NCI-H748 treated with DMSO at 0.1 percent for 48 hours (cell line): ENCODE measurements at places on chromosomes 3 and 15.
A peak's percentile ranks its signal among the peaks of the same experiment; 100 is the strongest.

- DNase-seq: no peak
Observed at GRCh38 chr3:57157545-57157944, 7.6 kb downstream of the IL17RD start.

GRCh38 chr3:72489901-72490300 lies 358.3 kb downstream of the SHQ1 start:
- no peak for DNase-seq

DNA sequence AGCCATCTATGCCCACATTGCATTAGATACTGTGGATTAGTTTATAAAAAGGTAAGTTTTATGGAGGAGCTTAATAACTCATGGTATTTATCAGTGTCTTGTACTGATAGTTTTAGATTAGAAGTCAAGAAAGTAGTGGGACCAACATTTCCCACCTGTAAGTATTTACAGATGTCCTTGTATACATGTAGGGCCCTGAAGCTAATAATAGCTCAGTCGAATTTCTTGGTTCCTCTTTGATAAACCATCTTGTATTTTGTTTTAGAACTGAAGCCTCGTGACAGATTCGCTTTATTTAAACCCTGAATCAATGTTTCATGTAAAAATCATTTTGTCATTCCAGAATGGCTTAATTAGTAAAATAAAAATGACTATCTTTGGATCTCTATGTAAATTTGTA lies 73.4 kb downstream of the CRYBG3 start:
- DNase-seq: no peak

- no peak for DNase-seq
Observed at GRCh38 chr15:75811626-75812025, 31.6 kb upstream of the UBE2Q2 start.

GRCh38 chr3:33237439-33237838 lies 18.8 kb upstream of the SUSD5 start:
- no peak for DNase-seq

DNA sequence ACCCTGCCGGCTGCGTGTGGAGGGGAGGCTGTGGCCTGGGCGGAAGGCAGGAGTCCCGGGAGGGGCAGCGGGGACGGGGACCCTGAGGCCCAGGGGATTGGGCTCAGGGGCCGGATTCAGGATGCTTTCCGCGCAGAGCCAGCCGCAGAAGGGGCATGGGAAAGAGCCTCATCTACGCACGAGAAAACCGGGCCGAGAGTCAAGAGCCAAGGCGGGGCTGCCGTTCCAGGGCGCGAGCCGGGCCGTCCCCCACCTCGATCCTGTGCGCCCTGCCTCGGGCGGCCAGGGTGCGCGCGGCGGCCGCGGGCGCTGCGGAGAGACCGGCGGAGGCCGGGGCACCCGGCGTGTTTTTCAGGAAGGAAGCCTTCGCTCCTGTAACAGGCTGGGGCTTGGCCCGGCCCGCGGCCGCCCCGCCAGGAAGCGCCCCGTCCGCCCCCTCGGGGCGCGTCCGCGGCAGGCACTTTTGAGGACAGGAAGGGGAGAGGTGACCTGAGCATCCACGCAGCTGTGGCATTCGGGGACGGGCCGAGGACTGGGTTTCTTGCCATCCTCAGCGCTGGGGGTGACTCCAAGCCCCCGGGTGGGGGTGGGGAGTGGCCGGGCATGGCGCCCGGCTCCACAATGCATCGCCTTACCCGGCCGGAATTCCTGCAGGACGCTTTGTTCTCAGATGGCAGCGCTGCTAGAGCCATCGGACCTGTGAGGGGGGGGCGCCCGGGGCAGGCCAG lies 62.3 kb upstream of the GATA2 start:
- DNase-seq: no peak

- no peak for DNase-seq
Observed at GRCh38 chr3:191005790-191006189, 143.3 kb upstream of the GMNC start.

DNA sequence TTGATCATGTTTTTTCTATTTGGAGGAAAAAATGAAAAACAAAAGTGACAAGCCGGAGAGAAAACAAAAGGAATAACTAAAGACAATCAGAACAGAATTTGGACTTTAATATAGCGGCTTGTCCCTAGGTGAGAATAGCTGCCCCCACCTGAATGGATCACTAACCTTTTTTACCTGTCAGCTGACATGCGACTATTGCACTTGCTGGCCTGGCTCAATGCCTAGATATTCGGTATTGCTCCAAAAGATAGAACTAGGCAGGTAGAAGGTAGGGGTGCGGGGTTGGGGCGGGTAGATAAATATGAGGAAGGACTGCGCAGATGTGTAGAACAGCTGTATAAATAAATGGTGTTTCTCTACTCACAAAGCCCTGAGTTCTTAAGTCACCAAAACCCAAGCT lies 650 bp upstream of the MORC1 start:
- no peak for DNase-seq

GRCh38 chr3:177905173-177906125 lies 630.8 kb upstream of the KCNMB2 start:
- no peak for DNase-seq

- no peak for DNase-seq
Observed at GRCh38 chr15:90211009-90211408, 9.9 kb downstream of the SEMA4B start.

DNA sequence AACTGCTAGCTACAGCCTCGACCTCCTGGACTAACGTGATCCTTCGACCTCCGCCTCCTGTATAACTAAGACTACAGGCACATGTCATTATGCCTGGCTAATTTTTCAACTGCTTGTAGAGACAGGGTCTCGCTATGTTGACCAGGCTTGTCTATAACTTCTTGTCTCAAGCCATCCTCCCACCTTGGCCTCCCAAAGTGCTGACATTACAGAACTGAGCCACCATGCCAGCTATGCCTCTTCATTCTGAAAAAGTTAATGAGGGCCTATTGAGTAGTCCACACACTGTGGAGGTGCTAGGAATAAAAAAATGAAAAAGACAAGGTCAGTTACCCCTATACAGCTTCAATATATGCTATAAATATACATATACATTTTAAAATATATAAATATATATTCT lies 18.3 kb upstream of the EPHA6 start:
- DNase-seq: no peak

- DNase-seq: no peak
Observed at GRCh38 chr15:89021224-89021623, 67.0 kb upstream of the ABHD2 start.

- no peak for DNase-seq
Observed at GRCh38 chr3:63004448-63004847, 129.2 kb upstream of the CADPS start.

GRCh38 chr3:9787714-9788113 lies 4.6 kb downstream of the TADA3 start:
- DNase-seq: no peak

GRCh38 chr3:73933585-73933984 lies 308.8 kb upstream of the PDZRN3 start:
- no peak for DNase-seq

GRCh38 chr3:7205962-7206361 lies 345.0 kb downstream of the GRM7 start:
- no peak for DNase-seq

DNA sequence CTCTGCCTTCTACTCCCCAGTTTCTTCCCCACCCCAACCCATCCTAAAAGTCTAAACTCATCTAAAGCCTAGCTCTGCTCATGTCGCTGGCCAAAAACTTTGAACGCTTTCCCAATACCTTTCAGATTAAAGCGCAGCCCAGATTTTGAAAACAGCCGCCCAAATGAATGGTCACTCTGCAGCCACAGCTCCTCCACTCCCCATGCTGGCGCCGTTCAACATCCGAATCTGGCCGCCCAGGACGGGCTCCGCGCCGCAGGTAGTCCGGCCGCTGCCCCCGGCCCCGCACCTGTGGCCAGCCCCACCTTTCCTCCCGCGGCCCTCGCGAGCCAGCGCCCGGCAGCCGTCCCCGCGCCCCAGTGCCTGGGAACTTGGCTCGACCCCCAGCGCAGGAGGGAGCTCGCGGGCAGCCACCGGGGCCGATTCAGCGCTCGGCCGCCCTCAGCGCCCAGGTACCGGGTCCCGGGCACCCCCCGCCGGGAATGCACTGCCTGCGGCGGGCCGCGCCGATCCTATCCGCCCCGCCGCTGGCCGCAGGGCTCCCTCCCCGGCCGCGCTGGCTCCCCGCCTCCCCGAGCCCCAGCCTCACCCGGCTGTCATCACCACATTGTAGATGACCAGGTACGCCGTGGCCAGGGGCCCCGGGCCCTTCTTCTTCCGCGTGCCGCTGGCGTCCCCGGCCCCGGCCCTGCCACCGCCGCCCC lies 417 bp downstream of the HACD2 start:
- no peak for DNase-seq

DNA sequence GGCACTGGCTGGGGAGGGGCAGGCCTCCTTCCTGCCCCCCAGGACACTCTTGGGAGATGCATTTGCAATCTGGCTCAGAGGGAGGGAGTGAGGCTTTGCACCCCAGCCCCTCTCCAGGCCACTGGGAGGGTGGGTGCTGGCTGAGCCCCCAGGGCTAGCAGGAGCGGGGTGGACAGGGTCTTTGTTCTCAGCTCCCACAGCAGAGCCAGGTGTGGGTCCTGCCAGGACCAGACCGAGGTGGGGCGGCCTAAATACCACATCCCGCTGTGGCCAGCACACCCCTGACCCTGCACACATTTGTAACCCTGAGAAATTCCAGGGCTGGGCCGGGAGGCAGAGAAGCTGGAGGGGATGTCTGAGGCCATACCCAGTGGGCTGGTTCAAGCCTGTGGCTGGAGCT lies 41.0 kb downstream of the STARD5 start:
- no peak for DNase-seq

GRCh38 chr15:41919954-41920538 lies 26.2 kb upstream of the SPTBN5 start:
- DNase-seq: peak; percentile 1

- DNase-seq: no peak
Observed at GRCh38 chr3:142273501-142273900, 48.1 kb upstream of the GK5 start.

DNA sequence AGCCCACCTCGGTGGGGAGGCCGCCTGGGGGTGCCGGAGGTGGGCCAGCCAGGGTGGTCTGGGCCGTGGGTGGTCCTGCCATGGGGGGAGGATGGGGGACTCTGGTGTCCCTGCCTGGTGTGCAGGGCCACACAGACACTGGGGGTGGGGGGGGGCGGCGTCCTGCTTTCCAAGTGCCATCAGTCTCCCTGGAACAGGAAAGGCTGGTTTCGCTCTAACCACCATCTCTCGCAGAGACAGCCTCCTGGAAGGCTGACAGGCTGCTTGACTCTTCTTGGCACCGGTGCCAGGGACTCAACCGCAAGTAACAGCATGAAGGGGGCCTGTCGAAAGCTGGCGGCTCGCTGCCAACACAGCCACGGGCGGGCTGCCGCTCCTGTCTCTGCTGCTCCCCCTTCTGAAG lies 40.3 kb downstream of the RGMA start:
- DNase-seq: no peak

DNA sequence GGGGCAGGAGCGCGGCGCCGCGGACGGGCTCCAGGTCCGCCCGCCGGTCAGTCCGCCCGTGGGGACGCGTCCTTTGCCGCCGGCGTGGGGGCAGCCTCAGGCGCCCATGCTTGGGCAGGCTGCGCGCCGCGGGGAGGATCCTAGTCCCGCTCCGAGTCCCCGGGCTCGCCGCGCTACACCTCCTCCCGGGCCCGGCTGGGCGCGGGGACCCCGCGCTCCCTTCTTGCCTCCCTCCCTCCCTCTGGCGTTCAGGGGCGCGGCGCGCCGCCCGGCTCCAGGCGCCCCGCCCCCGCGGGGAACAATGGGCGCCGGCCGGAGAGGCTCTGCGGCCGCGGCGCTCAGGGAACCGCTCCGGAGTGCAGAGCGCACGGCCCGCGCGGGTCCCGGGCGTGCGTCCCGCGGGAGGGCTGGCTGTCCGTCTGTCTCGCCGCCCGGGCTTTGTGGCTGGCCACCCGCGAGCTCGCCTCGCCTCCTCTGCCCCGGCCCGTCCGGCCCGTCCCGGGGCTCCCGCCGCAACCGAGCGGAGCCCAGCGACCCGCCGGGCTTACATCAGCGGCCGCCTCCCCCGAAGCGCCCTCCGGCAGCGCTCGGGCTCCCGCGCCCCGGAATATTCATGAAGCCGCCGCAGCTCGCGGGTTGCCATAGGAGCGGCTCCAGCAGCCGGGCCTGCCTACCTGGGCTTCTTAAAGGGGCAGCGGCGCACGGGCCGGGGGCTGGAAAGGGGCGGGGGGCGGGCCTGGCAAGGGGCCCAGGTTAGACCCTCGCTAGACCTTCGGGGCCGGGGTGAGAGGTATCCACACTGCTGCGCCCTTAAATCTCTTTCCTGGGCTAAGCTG lies at the start of gene HCN4:
Gene HCN4, minus strand, starts transcription at position 658 of the 836 bp plus-strand sequence. CDS start 688 bp downstream, outside the sequence.
- peak; percentile 7 for DNase-seq

DNA sequence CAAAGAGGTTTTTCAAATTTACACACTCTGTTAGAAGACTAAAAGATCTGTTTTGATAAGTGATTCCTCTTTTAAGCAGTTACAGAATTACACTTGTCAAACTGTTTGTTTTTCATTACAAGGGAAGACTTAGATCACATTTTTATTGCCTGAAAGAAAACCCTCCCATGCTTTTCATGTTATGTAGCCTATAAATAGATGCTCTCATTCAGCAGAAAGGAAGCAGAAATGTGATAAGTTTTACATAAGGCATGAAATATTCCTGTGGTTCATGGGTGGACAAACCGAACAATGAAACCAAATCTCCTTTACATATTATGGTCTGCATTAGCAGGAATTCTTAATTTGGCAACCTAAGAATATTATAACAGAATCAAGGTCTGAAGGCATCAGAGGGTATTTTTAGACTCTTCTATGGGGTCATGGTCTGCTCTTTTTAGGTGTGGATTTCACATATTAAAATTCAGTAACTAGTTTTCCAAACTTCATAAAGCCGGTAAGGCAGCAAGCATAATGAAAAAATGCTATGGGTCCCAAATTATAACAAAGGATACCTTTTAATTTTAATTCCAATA lies 37.3 kb upstream of the FXR1 start:
- DNase-seq: no peak

GRCh38 chr15:34353627-34354026 lies 10.5 kb downstream of the NUTM1 start:
- no peak for DNase-seq

- no peak for DNase-seq
Observed at GRCh38 chr3:177263615-177264368, 66.5 kb upstream of the TBL1XR1 start.

DNA sequence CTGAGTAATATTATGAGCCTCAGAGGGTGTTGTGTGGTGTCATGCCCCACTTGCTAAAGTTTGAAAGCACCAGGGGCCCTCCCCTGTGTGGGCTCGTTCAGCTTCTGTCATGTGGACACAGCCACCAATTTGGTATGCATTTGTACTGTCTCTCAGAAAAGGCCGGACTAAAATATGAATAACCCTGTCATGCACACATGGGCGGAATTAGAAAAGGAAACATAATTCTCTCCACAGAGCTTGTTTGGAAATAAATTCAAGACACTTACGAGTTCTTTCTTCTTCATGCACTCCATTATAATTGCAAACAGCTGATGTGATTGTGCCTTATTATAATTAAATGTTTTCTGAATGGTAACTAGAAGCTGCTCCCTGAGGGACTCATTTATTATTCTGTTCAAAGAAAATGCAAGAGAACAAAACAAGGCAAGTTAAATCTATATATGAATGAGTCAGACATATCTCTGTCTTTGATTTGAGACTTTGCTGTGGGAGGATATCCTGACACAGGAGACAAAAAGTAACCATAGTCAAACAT lies 39.1 kb downstream of the TRPM1 start:
- DNase-seq: no peak

GRCh38 chr3:106025151-106025722 lies 156.4 kb upstream of the CBLB start:
- peak; percentile 16 for DNase-seq
